ENCODE measurements at places on chromosomes 11 and 22.

GRCh38 chr11:7060868-7061267 lies 27.9 kb upstream of the RBMXL2 start:
- no peak for DNase-seq

- DNase-seq: no peak
These were observed 5.4 kb downstream of the FADS2 start for GRCh38 chr11:61833471-61833870.

DNA sequence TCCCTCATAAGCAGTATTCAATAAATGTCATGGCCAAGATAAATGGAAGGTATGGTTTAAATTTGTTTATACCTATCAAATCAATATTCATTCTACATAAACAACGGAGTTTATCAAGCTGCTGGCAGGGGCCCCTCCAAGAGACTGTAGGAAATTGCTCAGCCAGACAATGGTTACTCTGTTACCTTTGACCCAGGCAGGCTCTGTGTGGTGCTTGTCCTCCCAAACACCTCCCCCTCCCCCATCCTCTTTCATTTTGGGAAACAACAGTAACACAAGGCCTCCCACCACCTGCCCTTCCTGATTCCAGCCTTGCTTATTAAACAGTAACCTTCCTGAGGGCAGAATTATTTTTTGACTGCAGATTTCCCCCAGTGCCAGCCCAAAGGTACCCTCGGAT lies 10.5 kb upstream of the ZBTB16 start:
- no peak for DNase-seq

- DNase-seq: no peak
These were observed 9.8 kb downstream of the MCAT start for GRCh38 chr22:43133401-43133800.

- no peak for DNase-seq
These were observed 120.8 kb downstream of the NAT10 start for GRCh38 chr11:34226210-34226609.

- no peak for DNase-seq
These were observed 1.1 kb upstream of the CNGA4 start for GRCh38 chr11:6237761-6238302.

GRCh38 chr11:36402568-36403170 lies 106.6 kb downstream of the PRR5L start:
- DNase-seq: no peak

- DNase-seq: no peak
These were observed 259.9 kb downstream of the CADM1 start for GRCh38 chr11:115244296-115244695.

GRCh38 chr11:5690216-5690615 lies 626 bp downstream of the TRIM22 start:
- no peak for DNase-seq

GRCh38 chr22:45204241-45204640 lies 36.5 kb downstream of the KIAA0930 start:
- no peak for DNase-seq

- no peak for DNase-seq
These were observed 4.6 kb downstream of the CARD10 start for GRCh38 chr22:37514526-37515051.

DNA sequence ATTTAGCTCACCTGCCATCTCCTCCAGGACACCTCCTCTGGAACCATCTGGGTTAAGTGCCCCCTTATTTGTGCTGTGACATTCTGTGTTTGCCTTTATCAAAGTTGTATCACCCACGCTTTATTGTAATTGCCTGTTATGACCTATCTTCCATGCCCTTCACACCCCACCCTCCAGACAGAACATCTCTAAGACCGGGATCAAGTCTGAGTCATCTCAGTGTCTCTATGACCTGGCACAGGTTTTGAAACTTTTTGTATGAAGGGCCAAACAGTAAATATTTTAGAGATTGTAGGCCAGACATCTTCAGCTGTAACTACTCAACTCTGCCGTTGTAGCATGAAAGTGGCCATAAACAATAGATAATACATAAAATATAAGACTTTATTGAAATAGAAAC lies 161.8 kb downstream of the SPON1 start:
- no peak for DNase-seq

DNA sequence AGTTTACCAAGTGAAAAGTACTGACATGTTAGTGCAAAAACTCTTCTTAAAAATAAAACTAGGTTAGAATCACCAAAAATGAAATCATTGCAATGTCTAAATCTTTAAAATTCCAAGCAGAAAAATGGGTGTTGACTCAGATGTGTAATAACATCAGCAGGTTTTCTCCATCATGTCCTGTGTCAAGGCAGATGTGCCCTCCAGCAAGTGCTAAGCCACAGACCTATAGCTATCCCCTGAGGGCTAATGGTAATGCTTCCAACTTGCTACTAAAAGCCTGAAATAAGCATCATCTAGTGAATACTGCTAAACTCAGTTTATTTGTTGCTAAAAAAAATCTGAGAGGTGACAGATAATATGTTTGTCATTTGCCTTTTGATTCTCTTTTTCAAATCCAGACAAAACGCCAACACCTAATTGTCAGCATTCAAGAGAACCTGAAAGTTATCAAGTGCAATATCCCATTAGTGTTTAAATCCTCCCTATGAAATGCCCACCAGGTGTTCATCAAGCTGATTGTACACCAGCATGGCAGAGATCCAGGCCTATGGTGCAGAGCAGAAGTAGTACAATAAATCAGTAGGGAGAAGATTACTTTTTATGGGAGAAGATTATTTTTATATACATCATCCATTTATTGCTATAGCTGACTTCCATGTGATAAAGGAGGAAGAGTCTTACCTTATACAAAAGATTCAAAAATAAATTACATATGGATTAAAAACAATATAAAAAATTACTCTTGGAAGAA lies 55.1 kb upstream of the SYT9 start:
- no peak for DNase-seq

- DNase-seq: no peak
These were observed 514.2 kb downstream of the NTM start for GRCh38 chr11:131884461-131885073.

GRCh38 chr11:23569547-23569946 lies 709.3 kb upstream of the CCDC179 start:
- DNase-seq: no peak

- no peak for DNase-seq
These were observed 1.5 kb downstream of the LTBP3 start for GRCh38 chr11:65556470-65557279.

DNA sequence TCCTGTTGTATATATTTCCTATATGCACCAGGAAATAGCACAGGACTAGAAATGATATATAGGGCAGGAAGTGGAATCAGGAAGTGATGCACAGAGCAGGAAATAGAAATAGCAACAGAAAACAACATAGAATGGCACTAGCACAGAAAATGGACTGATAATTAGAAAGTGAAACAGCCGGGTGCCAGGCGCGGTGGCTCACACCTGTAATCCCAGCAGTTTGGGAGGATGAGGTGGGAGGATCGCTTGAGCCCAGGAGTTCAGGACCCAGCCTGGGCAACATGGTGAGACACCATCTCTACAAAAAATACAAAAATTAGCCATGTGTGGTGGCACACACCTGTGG lies 10.0 kb upstream of the RELT start:
- DNase-seq: no peak

- no peak for DNase-seq
These were observed 31.2 kb downstream of the KCNJ1 start for GRCh38 chr11:128835741-128836430.

GRCh38 chr11:10551845-10552352 lies 10.9 kb upstream of the RNF141 start:
- no peak for DNase-seq

GRCh38 chr11:46345131-46345597 lies 2.1 kb upstream of the DGKZ start:
- DNase-seq: no peak

DNA sequence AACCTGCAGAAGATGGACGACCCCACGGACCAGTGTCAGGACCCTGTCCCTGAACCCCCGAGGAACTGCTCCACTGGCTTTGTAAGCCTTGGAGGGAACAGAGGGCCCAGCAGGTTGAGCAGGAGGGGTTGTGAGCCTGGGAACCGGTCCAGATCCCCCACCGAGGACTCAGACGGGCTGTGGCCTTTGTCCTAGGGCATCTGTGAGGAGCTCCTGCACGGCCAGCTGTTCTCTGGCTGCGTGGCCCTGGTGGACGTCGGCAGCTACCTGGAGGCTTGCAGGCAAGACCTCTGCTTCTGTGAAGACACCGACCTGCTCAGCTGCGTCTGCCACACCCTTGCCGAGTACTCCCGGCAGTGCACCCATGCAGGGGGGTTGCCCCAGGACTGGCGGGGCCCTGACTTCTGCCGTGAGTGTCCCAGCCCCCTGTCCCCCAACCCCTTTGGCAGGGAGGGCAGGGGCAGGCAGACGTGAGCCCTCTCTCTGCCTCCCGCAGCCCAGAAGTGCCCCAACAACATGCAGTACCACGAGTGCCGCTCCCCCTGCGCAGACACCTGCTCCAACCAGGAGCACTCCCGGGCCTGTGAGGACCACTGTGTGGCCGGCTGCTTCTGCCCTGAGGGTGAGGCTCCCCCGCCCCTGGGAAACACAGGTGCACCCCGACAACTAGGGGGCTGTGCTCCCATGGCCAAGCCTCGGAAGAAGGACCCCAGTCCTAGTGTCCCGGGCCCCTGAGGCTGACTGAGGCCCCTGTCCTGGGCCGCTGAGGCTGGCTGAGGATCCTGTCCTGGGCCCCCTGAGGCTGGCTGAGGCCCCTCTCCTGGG lies 6.4 kb downstream of the MUC5AC start:
- no peak for DNase-seq

GRCh38 chr11:69642549-69642912 lies 1.6 kb downstream of the CCND1 start:
- DNase-seq: no peak

DNA sequence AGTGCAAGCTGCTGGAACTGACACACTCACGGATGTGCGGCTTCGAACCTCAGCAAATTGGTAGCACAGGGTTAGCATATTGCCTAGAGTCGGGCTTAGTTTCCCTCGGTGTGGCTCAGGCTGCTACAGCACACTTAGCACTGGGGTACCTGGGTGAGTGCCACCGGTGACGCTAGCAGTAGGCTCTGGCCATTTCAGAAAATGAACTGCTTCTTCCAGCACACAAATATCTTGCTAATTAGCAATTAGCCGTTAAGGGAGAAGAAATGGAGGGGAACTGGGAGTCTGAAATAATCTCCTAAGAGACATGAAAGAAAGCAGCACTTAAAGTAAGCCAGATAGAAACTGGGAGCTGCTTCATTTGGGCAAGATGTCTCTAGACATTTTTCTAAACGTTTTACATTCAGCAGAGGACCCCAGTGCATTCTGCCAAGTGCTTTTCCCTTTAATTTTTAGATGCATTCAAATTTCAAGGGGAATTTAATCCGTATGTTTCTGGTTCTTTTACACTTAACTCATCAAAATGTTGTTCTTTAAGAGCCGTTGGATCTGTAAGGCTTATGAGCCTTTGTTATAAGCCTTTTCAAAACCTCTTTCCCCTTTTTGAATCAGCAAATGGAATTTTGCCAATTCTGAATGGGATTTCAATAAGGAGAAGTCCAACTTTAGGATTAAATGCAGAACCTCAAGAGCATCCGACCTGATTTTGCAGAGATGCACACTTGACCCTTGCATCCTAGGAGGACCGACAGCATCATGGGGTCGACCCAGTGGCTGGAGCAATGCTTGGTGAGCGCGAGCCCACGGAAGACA lies 708.1 kb downstream of the NTM start:
- DNase-seq: no peak

DNA sequence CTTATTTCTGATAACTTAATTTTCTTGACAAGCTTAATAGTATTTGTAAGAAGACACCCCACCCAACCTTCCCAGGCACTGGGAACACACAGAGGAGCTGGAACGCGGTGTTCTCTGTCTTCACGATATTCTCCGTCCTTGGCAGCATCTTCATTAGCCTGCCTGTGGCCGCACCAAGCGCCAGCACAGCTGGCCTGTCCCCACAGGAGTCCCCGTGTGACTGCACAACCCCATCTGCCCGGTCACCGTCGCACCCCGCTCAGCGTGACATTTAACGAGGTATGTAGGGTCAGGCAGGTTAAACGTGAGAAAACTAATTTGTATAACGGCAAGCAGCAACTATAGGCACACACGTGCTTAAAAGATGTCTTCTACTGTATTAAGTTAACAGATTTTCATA lies 293.3 kb downstream of the BRD1 start:
- no peak for DNase-seq

- DNase-seq: no peak
These were observed 1056.1 kb downstream of the LRRC4C start for GRCh38 chr11:40403321-40403720.

GRCh38 chr22:48357196-48357595 lies 1470.5 kb downstream of the BRD1 start:
- no peak for DNase-seq

DNA sequence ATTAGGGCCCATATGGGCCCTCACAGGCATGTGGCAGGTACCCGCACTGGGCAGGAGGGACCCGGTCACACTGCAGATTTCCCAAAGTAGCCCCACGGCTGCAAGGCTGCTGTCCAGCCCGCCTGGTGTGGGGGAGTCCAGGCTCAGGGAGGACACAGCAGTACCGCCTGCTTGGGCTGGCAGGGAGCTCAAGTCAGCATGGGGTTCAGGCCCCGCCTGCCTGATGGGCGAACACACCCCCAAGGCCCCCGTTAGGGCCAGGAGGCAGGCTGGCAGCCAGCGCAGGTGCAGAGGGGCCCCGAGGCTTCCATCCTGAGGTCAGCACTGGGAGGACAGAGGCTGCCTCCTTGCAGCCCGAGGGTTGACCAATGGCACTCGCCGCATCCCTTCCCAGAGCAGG lies 5.5 kb downstream of the ZDHHC8 start:
- DNase-seq: no peak

DNA sequence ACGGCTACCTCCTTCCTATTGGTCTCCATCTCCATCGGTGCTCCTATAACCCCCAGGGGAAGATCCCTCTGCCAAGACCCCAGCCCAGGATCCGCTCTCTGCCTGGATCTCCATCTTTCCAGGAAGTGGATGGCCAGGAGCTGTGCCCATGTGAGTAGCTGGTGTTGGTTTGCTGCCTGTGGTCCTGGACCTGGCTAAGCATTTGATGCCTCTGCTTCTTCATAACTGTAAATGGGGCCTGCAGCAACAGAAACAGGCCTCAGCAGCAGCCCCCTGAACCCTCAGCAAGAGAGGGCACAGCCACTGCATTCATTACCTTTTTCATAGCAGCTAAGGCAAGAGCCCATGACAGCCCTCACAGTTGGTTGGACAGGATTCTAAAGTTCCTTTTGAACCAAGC lies 26.6 kb upstream of the CSNK2A3 start:
- no peak for DNase-seq

GRCh38 chr11:69499186-69499917 lies 17.9 kb downstream of the LINC01488 start:
- no peak for DNase-seq

- no peak for DNase-seq
These were observed 1040.0 kb downstream of the TBC1D22A start for GRCh38 chr22:47802421-47802820.

- DNase-seq: no peak
These were observed 533.3 kb downstream of the OPCML start for GRCh38 chr11:132999031-132999430.

DNA sequence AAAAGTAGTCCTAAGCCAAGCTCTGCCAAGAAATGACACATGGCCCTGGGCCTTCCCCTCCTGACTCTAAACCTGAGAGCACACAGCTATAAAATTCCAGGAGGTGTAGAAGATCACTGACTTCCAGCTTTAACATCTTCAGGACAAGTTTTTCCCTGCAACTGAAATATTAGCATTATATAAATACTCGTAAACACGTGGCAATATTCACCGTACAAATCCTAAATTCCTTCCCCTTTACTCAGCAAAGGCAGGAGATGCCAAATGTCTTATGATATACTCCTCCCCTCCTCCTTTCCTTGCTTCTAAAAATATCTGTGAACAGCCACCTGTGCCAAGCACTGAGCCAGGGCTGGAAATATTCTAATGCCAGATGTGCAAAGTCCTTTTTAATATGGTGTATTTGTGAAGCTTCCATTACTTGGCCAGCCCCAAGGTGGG lies 194.0 kb downstream of the LARGE1 start:
- no peak for DNase-seq

GRCh38 chr11:36312611-36313472 lies 16.8 kb downstream of the PRR5L start:
- no peak for DNase-seq
